ENCODE measurements at places on chromosomes 16 and 17.

DNA sequence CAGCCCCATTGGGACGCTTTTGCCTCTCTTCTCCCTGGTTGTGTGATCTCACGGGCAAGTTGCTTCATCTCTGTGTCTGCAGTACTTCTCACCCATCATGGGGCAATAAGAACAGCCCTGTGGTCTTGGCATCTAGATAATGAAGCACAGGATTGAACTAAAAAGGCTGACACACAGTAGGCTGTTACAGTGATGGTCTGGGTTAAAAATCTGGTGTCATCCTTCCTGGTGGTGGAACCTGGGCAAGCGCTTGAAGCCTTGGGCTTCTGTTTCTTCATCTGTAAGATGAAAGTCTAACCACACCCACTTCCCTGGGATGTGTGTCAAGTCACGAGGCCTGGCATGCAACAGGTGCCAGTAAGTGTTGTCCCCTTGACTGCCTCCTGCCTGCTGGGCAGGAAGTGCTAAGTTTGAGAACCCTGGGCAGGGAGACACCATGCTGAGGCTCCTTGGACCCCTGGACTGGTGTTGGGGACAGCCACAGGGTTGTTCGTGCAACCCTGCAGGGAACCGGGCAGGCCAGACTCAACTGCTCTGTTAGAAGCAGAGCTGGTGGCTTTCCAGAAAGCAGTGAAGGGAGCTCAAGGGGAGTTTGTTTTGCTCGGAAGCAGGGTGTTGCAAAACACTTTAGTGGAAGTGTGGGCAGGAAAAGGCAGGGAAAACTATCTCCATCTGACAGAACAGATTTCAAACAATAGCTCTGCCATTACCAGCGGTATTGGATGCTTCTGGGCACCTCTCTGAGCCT, 5.9 kb upstream of the MAP2K3 start:
- DNase-seq: no peak

DNA sequence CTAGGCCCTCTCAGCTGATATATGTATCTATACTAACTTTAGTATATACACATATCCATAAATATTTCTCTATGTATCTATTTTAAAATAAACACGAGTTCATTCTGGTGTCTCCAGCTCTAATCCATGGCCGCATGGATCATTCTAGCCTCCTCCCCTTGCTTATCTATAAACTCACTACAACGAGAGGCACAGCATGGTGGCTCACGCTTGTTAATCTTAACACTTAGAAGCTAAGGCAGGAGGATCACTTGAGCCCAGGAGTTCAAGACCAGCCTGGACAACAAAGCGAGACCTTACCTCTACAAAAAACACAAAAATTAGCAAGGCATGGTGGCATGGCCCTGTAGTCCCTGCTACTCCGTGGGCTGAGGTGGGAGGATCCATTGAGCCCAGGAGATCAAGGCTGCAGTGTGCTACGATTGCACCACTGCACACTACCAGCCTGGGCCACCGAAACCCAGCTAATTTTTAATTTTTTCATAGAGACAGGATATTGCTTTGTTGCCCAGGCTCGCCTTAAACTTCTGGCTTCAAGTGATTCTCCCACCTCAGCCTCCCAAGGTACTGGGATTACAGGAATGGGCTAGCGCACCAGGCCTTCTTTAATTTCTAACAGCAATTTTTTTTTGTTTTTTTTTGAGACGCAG, 3.9 kb upstream of the ZNF207 start:
- no peak for DNase-seq

DNA sequence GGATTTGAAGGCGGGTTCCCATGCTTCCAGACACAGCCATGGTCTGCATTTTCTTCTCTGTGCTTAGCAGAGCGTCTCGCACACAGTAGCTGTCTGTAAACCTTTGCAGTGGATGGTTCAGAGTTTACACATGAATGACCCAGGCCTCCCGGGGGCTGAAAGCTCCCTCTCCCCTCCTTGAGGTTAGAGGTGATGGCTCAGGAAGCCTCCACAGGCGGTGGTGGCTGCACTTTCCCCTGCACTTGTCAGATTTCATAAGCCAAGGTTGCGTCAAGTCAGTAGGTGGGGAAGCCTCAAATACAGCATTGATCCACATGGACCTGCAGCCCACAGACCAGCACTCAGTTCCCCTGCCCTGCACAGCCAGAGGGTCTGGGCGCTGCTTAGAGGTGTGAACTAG, 211.9 kb downstream of the KATNIP start:
- DNase-seq: no peak

- no peak for DNase-seq
These were observed 787 bp downstream of the CTCF start for GRCh38 chr16:67562918-67563707.

DNA sequence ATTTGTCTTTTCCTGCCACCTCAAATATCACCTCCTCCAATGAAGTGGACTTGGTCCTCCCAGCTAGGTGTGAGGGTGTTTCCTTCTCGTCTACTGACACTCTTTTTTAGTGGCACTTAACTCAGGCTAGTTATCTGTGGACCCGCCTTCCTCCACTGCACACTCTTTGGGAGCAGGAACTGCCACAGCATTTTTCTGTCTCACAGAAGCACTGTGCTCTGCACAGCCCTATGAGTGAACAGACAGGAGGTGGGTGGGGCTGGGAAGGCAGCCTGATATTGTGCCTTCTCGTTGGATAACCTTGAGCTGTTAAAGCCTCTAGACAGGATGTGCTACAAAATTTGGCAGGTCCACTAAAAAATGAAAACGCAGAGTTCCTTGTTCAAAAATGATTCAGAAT, 31.9 kb upstream of the HOXB13 start:
- no peak for DNase-seq

GRCh38 chr16:797120-797420, 3.5 kb downstream of the GNG13 start:
- no peak for DNase-seq

GRCh38 chr16:86313631-86314030, 196.7 kb upstream of the FOXF1 start:
- DNase-seq: no peak

Data from GDM1 (cell line).